ENCODE measurements at places on chromosomes 2 and 18.

DNA sequence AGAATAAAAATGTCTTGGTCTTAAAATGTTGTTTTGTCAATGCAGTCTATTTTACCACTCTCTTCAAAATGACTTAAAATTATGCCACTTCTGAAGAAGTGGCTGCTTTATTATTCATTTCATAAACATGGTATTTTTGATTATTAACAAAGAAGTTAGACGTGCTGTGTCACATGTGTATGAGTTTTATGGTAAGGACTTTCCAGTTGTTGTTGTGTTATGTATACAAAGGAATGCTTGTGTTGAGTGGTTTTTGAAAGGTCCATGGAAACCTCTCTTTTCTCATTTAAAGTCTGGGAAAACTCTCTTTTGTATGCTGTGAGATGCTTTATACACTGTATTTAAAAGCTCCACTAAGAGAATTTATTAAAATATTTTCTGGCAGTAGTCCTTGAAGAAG is 116.2 kb downstream of the MTCL1 start:
- DNase-seq = no peak

- no peak for DNase-seq
Observed at GRCh38 chr2:185221-185620, 78.6 kb downstream of the SH3YL1 start.

DNA sequence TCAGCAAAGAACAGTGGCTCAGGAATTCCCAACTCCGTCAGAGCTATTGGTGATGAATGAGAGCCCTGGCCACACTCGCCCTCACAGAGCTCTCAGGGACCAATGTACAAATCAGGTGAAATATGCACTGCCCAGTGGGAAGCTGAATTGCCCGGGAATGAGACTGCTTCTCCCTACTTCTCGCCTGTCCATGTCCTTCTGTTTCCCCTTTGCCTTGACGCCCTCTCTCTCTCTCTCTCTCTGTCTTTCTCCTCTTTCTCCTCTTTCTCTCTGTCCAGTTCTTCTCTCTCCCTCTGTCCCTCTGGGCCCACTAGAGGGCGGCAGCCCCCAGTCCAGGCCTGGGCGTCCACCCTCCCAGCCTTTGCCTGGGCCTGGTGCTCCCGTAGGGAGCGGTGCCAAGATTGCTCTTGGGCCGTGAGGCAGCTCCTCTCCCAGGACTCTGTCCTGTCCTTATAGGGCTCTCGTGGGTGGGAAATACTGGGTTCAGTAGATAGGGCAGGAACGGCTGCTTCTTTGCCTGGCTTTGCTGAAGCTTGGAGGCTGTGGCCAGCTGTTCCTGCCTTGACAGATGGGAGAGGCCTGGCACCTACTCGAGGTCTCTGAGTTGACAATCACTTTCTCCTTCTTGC is 28.4 kb upstream of the PUM2 start:
- DNase-seq = no peak

DNA sequence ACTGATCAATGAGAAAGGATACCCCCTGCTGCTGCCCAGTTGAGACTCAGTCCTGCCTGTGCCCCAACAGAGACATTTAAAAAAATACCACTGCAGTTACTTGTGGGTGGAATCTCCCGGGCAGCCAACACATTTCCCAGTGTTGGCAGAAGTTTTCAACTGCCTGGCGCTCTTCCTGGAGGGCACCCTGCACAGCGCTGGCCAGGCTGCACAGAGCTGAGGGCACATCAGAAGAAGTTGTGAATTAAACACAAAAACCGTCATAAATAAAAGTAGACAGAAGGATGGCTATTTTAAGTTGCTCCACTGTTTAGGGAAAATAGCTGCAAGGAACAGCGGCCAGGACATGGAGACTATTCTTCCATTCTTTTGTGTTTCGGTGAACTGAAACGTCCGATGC is 110.2 kb upstream of the THOC1 start:
- no peak for DNase-seq

DNA sequence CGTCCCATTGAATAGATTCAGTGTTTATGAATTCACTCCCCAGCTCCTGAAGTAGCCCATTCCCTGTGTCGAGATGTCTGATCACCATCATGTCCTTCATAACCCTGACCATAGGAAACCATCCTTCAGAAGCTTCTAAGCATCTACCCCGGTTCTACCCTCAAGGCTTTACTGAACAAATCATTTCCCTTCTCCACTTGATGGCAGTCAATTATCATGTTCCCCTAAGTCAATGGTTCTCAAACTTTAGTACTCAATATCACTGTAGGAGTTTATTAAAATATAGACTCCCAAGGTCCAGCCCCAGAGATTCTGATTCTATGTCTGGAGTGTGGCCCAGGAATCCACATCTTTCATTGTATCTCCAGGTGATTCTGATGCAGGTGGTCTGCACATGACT is 228.4 kb upstream of the SP5 start:
- DNase-seq = no peak

- DNase-seq = no peak
Observed at GRCh38 chr18:3912705-3913104, 462.7 kb downstream of the TGIF1 start.
